ENCODE measurements at places on chromosomes 5 and 9.

DNA sequence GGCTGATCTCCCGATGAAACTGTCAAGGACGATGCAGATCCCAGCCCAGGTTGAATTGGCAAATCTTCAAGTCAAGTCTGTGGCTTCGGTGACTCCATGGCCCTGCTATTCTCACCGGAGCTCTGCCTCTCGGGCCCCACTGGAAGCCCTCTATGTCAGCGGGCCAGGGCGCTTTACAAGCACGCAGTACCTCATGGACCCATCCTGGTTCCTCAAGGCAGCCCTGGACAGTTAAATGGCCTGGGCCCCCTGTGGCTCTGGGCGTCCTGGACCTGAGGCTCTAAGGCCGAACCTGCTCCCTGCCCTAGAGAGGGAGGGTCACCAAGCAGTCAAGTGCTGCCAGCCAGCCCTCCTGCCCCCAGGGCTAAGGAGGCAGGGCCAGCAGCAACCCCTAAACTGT lies 45.3 kb downstream of the STC2 start:
- DNase-seq = no peak

DNA sequence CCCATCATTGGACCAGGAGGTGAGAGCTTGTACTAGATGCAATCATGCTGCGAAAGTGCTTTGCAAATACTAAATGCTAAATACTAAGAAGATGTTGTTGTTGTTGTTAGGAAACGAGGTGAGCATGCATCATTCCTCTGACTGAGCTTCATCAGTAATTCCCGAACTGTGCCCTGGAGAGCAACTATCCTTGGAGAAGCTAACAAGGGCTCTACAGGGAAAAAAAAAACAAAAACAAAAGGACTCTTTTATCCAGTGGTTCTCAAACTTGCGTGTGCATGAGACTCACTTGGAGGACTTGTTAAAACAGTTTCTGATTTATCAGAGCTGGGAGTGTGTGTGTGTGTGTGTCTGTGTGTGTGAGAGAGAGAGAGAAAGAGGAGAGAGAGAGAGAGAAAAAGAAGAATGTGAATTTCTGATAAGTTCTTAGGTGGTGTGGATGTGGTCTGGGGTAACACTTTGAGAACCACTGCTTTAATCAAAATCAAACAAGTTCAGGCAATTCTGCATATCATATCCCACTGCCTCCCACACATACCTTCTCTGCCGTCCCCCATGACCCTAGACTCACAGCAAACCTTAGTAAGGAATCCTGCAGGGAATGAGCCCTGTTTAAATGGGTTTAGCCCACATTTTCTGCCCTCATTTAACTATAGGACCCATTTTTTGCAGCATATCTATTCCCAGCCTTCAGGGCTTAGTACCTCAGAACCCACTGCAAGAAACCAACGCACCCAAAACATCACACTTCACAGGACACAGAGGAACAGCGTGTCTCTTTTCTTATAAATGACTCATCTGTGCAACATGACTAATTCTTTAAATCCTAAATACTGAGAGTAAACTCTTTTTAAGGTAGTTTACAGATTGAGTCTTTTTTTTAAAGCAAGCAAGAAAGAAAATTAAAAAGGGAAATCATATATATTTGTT lies 48.9 kb downstream of the PDE6A start:
- no peak for DNase-seq

DNA sequence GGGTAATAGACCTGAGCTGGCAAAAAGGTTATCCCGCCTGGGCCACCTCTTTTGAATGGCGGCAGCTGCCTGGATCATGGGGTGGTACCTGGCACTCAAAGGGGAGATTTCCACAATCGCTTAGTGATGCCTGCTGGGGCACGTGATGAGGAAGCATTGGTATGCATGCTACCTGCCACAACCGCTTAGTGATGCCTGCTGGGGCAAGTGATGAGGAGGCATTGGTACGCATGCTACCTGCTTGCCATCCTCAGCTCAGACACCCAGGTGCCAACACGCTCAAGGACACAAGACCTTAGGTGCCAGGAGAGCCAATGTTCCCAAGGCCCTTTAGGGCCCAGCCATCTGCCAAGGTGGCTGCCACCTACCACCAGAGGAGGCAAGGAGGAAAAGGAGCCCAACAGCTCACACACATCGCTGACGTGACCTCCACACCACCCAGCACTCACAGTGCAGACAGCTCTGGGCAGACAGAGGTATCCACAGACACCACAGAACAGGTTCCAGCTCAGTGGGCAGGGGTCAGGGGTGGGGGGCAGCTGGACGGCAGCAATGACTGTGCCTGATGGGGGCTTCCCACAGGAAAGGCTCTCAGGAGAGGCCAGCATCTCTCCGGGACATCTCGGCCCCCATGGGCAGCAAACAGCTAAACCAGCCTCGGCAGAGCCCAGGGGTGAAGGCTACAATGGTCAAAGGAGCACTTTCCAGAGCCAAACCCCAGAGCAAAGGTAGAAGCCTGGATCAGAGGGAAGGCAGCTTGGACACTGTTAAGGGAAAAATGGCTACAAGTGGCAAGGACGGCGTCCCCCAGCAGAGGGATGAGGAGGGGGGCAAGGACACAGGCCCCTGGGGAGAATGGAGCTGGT lies 43.0 kb upstream of the SARDH start:
- DNase-seq = no peak

- DNase-seq = no peak
Observed at GRCh38 chr5:177333420-177334154, 17.9 kb downstream of the LMAN2 start.

- no peak for DNase-seq
Observed at GRCh38 chr9:94560237-94560636, 5.4 kb downstream of the PCAT7 start.

DNA sequence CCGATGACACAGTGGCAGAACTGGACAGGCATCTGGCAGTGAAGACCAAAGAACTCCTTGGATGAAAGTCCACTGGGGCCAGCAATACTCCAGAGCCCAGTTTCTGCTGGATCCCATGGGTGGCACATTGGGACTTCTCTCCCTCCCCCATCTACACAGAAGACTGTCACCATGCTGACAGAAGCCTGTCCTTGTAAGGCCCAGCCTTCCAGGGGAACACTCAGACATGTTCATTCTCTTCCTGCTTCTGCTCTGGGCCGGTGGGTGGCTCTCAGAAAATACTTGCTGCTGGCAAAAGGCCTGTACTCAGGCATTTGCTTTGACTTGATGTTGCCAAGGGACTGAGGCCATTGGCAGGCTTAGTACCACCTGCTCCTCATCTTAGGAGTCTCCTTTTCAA lies 48.3 kb upstream of the PTGS1 start:
- DNase-seq = no peak

DNA sequence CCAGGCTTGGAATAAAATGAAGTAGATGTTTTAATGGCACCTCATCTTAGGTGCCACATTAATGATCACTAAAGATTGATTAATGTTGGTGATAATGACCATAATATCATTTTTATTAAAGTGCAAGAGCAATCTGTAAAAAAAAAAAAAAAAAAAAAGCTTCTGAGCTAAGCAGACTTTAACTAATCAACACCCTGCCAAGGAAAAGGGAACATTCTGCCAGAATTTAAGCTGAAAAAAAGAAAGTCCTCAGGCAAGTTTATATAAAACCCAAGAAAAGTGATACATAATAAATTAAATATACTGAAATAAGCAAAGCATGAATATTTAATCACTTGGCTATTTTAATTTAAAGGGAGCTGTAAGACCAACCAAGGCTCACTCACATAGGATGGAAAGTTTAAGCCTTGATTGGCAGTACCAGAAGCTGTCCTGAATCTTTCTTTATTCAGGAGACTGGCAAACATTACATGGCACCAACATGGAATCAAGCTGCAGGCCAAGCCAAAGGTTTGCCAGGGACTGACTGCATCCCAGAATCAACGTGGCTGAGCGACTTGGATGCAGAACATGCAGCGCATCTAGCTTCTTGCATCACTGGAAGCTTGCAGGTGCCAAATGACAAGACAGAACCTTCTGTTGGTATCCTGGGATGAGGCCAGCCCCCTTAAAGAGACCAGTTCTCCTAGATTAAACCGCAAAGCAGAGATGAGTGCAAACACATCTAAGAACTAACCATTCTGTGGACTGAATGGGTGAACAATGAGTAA lies 413.6 kb downstream of the ENC1 start:
- no peak for DNase-seq

DNA sequence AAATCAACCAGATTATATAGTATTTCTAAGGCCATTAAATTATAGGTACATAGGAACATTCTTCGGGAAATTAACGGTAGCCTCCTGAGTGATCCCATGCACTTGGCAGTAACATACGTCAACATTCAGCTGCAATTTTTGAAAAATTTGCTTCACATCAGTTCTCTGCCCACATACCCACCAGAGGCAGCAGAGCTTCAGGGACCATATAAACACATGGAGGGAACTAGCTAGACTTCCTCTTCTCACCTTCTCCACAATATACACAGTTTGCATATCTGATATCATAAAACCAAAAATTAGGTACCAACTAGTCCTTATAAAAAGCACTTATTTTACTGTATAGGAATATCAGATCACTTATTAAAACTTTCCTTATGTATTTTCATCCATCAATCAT lies 4.8 kb downstream of the PSIP1 start:
- DNase-seq = no peak

DNA sequence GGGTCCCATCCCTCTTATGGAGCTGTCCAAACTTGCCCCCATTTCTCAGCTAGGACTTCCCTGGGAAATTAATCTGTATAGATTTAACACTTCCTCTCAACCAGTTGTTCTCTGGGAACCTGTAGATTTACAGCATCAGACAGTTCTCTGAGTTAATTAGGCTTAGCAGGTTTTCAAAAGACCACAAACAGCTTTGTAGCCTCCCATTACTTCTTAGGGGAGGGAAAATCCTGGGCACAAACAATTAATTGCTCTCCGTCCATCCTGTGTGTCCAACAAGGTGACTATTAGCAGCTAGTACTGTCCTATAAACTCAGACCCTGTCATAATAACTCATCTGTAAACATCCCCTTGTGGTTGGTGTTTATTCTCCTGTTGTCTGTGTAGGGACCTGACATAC lies 197.9 kb downstream of the GOLPH3 start:
- DNase-seq = no peak

- DNase-seq = no peak
Observed at GRCh38 chr9:3733039-3733408, 207.2 kb upstream of the RFX3 start.

DNA sequence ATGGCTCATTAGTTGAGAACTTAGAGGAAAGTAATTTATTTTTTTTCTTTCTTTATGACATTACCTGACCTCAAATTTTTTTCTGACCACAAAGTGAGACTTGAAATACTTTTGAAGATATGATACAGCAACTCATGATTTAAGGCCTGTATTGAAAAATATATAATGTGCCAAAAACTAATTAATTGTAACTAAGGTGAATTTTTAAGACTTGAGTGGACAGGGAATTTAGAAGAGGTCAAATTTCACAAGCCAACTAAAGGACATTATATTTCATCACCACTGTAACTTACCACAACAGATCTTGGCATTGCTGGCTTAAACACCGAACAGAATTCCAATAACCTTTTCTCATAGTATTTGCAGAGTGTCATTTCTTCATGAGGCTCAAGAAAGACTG lies 1.8 kb downstream of the CCNH start:
- DNase-seq = no peak

GRCh38 chr5:137095597-137095996 lies 403.5 kb downstream of the SPOCK1 start:
- DNase-seq = no peak

DNA sequence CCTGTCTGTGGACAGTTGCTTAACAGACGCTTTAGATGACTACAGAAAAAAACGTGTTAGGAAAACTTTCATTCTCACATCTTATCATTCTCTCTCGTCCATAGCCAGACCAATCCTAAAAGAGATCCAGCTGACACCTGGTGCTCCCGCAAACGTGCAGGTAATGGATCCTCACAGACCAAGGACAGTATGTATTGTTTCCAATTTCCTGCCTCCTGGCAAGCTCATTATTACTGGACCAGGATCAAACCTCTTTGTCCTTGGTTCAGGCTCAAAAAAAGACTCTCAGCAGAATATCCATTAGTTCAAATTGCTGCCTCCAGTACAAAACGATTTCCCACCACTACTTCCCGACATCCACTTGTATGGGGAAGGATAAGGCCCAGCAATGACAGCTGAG lies 62.4 kb downstream of the SERINC5 start:
- no peak for DNase-seq

- peak; percentile 59 for DNase-seq
Observed at GRCh38 chr5:172283862-172284610, 472 bp upstream of the UBTD2 start.

DNA sequence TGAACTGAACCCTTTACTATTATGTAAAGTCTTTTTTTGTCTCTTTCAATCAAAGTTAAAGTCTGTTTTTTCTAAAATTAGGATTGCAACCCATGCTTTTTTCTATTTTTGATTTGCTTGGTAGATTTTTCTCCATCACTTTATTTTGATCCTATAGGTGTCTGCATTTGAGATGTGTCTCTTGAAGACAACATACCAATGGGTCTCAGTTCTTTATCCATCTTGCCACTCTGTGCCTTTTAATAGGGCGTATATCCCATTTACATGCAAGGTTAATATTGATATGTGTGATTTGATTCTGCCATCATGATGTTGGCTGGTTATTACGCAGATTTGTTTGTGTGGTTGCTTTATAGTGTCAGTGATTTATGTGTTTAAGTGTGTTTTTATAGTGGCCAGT lies 436.0 kb upstream of the SEMA6A start:
- DNase-seq = no peak

GRCh38 chr5:75052192-75053053 lies at the start of gene GCNT4:
TSS of gene GCNT4 (minus strand) at chr5:75052558. CDS start at chr5:75030037, 22,521 bp downstream.
- DNase-seq = no peak

- DNase-seq = no peak
Observed at GRCh38 chr5:162221910-162222309, 154.3 kb downstream of the GABRG2 start.

Measured in stimulated activated CD8-positive, alpha-beta memory T cell treated with anti-CD3 and anti-CD28 coated beads, Interleukin-2, amount 100 ng/mL, for 1 hour (primary cell).